Esophagus mucosa (tissue), 1 donor: ENCODE measurements at places on chromosomes 7 and 10. TPM values are rescaled to one million over a fixed set of nuclear protein-coding genes. Genes with fewer than 3 reads are reported as not detected.
A peak's percentile ranks its signal among the peaks of the same experiment; 100 is the strongest.

TSPAN15 gene
- total RNA-seq, result 3.4 TPM

COPS6 gene
- 95.0 TPM for total RNA-seq

GRCh38 chr7:70000737-70001348 lies 402.6 kb downstream of the AUTS2 start:
- ATAC-seq, result no peak

DNA sequence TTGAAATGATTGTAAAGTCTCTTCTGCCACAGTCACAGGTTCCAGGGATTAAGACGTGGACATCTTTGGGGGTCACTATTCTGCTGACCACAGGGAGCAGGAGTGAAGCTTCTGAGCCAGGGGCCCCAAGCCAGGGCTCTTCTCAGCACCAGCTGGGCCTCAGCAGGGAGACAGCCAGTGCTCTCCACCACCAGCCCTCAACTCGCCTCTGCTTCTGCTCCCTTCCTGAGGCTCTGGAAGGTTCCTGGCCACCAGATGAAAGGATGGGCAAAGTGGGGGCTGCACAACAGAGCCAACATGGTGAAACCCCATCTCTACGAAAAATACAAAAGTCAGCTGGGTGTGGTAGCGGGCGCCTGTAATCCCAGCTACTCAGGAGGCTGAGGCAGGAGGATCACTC lies 11.2 kb upstream of the CRYGN start:
- no peak for ATAC-seq

DNA sequence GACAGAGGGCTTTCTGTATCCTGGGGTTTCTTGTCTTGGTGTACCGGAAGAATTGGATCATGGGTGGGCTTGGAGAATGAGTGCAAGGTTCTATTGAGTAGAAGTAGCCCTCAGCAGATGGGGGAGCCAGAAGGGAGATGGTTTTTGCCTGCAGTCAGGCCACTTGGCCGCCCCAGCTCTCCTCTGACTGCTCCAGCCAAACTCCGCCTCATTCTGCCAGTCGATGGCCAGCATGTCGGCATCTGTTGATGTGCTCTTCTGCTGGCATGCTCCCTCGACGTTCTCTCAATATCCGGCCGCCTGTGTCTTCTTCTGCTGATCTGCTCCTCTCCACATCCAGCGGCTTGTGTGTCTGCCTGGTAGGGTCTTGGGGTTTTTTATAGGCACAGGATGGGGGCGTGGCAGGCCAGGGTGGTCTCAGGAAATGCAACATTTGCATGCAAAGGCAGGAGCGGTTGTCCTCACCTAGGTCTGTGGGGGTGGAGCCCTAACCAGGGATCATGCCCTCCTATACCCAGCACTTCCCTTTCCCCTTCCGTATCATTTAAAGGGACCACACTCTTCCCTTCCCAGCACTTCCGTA lies 40.2 kb upstream of the TNS3 start:
- ATAC-seq, result no peak

GRCh38 chr7:136030867-136031318 lies 53.7 kb upstream of the MTPN start:
- peak; percentile 56 for ATAC-seq

- ATAC-seq, result no peak
Measured at GRCh38 chr10:35892526-35892925, 250.4 kb upstream of the FZD8 start.
